ENCODE measurements at places on chromosomes 13 and 19. TPM values are rescaled to one million over a fixed set of nuclear protein-coding genes. Genes with fewer than 3 reads are reported as not detected.

Gene CD320
- total RNA-seq = 40.1 TPM

GRCh38 chr13:38202740-38203139 lies 146.9 kb upstream of the UFM1 start:
- no peak for DNase-seq
- H3K36me3 ChIP-seq = no peaks in the 10 kb centered on the region
- no peak overlapping the region for H3K27ac ChIP-seq
- H3K4me3 ChIP-seq = no peak overlapping the region
- peaks cover 5% of the 10 kb centered on the region for H3K27me3 ChIP-seq
- H3K4me1 ChIP-seq = no peaks in the 10 kb centered on the region

- no peak for DNase-seq
- H3K27me3 ChIP-seq = peaks cover 3% of the 10 kb centered on the region
- no peaks in the 10 kb centered on the region for H3K36me3 ChIP-seq
- H3K27ac ChIP-seq = no peak overlapping the region
Observed at GRCh38 chr19:43804432-43804831, 2.2 kb upstream of the LYPD5 start.

GRCh38 chr19:8571006-8571411 lies 6.2 kb downstream of the MYO1F start:
- peak overlapping the region; percentile 15 for H3K4me3 ChIP-seq
- no peaks in the 10 kb centered on the region for H3K36me3 ChIP-seq
- no peaks in the 10 kb centered on the region for H3K27me3 ChIP-seq
- DNase-seq = peak; percentile 67
- H3K27ac ChIP-seq = peak overlapping the region; percentile 68

DNA sequence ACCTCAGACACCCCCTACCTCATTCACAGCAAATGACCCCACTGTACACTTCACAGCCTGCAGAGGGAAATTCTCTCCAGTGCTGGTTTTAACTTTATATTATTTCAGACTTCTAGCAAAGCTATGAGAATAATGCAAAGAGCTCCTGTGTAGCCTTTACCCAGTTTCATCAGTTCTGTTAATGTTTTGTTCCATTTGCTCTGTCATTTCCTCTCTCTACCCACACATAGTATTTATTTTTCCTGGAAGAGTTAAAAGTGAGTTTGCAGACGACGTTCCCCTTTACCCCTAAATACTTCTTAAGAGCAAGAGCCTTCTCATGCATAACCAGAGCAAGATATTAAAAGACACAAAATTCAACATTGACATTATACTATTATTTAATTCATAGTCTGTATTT lies 49.9 kb upstream of the ADGRE1 start:
- H3K27me3 ChIP-seq = no peaks in the 10 kb centered on the region
- H3K4me3 ChIP-seq = no peak overlapping the region
- H3K36me3 ChIP-seq = peaks cover 45% of the 10 kb centered on the region
- peaks cover 26% of the 10 kb centered on the region for H3K4me1 ChIP-seq
- peak overlapping the region; percentile 92 for H3K27ac ChIP-seq

DNA sequence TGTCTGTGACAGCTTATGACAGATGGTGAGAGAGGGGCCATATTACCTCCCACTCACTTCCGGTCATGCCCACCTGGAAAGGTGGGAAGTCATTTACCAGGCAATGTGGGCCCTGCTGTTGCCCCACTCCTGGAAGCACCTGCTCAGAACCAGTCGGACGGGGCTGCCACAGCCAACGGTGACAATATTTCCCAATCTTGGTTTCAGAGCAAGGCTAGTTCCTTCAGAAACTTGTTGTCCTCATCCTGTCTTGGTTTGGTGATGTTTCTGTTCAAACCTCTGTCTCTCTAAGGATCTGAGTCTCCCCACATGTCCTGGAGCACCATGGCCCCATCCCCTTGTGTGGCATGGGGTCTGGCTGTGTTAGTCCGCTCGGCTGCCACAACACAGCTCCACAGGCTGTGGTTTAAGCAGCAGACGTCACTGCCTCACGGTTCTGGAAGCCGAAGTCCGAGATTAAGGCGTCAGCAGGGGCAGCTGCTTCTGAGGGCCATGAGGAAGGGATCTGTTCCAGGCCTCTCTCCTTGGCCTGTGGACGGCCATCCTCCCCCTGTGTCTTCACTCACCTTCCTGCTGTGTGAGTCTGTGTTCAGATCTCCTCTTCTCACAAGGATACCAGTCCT lies 31.5 kb upstream of the SLC15A1 start:
- H3K27me3 ChIP-seq = peaks cover 16% of the 10 kb centered on the region
- no peak overlapping the region for H3K4me3 ChIP-seq
- H3K27ac ChIP-seq = no peak overlapping the region
- no peak for DNase-seq
- H3K36me3 ChIP-seq = no peaks in the 10 kb centered on the region

DNA sequence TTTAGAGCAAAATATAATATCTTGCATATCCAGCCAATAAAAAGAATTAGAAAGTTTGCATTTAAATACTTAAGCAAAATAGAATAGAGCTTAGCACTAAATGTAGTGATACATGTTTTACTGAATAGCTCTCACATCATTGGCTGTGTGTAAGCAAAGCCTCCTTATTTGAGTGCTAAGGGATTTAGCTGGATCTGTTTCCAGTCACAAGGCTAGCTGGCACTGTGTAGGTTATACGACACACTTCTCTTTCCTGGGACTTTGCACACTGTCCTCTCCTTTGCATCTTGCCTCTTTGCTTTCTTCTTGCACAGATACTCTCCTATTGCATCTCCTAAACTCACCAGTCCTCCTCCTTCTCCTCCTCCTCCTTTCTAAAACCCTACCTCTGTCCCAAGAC lies 423.8 kb downstream of the KLF5 start:
- no peaks in the 10 kb centered on the region for H3K36me3 ChIP-seq
- no peak overlapping the region for H3K4me3 ChIP-seq
- no peak overlapping the region for H3K27ac ChIP-seq
- H3K4me1 ChIP-seq = no peaks in the 10 kb centered on the region
- H3K27me3 ChIP-seq = no peaks in the 10 kb centered on the region

Gene ADPRHL1
- 0.57 TPM for total RNA-seq

Gene CATSPERD
- not detected for total RNA-seq

Gene ACER1
- not detected for total RNA-seq

GRCh38 chr19:32691952-32692726 lies 518 bp downstream of the NUDT19 start:
- peak; percentile 69 for DNase-seq
- H3K27ac ChIP-seq = no peak overlapping the region
- H3K4me1 ChIP-seq = peaks cover 56% of the 10 kb centered on the region
- no peaks in the 10 kb centered on the region for H3K27me3 ChIP-seq
- peak overlapping the region; percentile 93 for H3K4me3 ChIP-seq

GRCh38 chr13:29411481-29411880 lies 184.0 kb downstream of the SLC7A1 start:
- DNase-seq = no peak
- peaks cover 4% of the 10 kb centered on the region for H3K27me3 ChIP-seq
- no peaks in the 10 kb centered on the region for H3K36me3 ChIP-seq
- H3K4me3 ChIP-seq = no peak overlapping the region

Gene NDUFA13
- total RNA-seq = 351 TPM

DNA sequence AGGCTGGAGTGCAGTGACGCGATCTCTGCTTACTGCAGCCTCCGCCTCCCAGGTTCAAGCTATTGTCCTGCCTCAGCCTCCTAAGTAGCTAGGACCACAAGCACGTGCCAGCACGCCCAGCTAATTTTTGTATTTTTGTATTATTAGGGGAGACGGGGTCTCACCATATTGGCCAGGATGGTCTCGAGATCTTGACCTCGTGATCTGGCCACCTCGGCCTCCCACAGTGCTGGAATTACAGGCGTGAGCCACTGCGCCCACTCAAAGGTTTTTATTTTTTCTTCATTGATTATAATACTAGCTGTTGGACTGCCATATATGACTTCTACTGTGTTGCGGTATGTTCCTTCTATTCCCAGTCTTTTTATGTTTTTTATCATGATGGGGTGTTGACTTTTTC lies 569.7 kb upstream of the SLITRK6 start:
- no peak for DNase-seq
- peaks cover 1% of the 10 kb centered on the region for H3K36me3 ChIP-seq
- no peak overlapping the region for H3K4me3 ChIP-seq
- no peak overlapping the region for H3K27ac ChIP-seq
- no peaks in the 10 kb centered on the region for H3K27me3 ChIP-seq
- no peaks in the 10 kb centered on the region for H3K4me1 ChIP-seq

Gene LRRC4B
- total RNA-seq = not detected

Gene KASH5
- total RNA-seq = 3.2 TPM

DNA sequence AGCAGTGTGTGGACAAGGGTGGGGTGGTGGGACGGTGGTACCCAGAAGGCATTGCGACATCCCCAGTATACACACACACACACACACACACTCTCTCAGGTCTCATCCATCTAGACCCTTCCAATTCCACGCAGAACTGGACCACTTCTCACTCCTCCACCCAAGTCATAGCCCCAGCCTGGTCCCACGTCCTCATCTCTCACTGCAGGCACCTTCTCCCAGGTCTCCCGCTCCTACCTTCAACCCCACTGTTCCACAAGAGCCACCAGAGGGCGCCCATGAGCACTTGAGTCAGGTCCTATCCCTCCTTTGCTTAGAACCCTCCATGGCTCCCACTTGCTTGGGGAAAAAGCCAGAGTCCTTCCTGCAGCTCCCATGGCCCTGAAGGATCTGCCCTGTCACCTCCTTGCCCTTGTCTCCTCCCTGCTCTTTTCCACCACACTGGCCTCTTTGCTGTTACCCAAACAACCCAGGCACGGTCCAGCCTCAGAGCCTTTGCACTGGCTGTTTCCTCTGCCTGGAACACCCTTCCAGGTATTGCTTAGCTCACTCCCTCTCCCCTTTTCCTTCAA lies 62.6 kb downstream of the IER2 start:
- no peak overlapping the region for H3K4me3 ChIP-seq
- no peak overlapping the region for H3K27ac ChIP-seq
- H3K4me1 ChIP-seq = peaks cover 33% of the 10 kb centered on the region
- no peaks in the 10 kb centered on the region for H3K36me3 ChIP-seq

Gene ADAT3
- 3.0 TPM for total RNA-seq

GRCh38 chr13:73583331-73583730 lies 524.5 kb downstream of the KLF5 start:
- DNase-seq = no peak
- H3K27me3 ChIP-seq = no peaks in the 10 kb centered on the region
- no peak overlapping the region for H3K4me3 ChIP-seq
- peaks cover 2% of the 10 kb centered on the region for H3K36me3 ChIP-seq
- H3K27ac ChIP-seq = no peak overlapping the region
- H3K4me1 ChIP-seq = no peaks in the 10 kb centered on the region

GRCh38 chr13:49258089-49258796 lies 10.5 kb downstream of the CDADC1 start:
- H3K36me3 ChIP-seq = peaks cover 53% of the 10 kb centered on the region
- peak overlapping the region; percentile 55 for H3K4me3 ChIP-seq
- no peak for DNase-seq
- H3K27ac ChIP-seq = no peak overlapping the region
- H3K27me3 ChIP-seq = no peaks in the 10 kb centered on the region
- peaks cover 38% of the 10 kb centered on the region for H3K4me1 ChIP-seq

Gene PTPRH
- not detected for total RNA-seq

- no peaks in the 10 kb centered on the region for H3K27me3 ChIP-seq
- peak; percentile 65 for DNase-seq
- H3K4me1 ChIP-seq = peaks cover 94% of the 10 kb centered on the region
- peaks cover 24% of the 10 kb centered on the region for H3K36me3 ChIP-seq
- H3K27ac ChIP-seq = peak overlapping the region; percentile 84
- peak overlapping the region; percentile 12 for H3K4me3 ChIP-seq
Observed at GRCh38 chr13:99384468-99384867, 77.3 kb upstream of the GPR183 start.

- no peaks in the 10 kb centered on the region for H3K36me3 ChIP-seq
- no peak overlapping the region for H3K27ac ChIP-seq
- no peaks in the 10 kb centered on the region for H3K4me1 ChIP-seq
- H3K4me3 ChIP-seq = no peak overlapping the region
- H3K27me3 ChIP-seq = peaks cover 2% of the 10 kb centered on the region
- DNase-seq = peak; percentile 86
Observed at GRCh38 chr19:13588957-13589833, 82.9 kb upstream of the CACNA1A start.

GRCh38 chr13:114119196-114119595 lies 13.2 kb downstream of the RASA3 start:
- H3K27ac ChIP-seq = peak overlapping the region; percentile 82
- H3K27me3 ChIP-seq = no peaks in the 10 kb centered on the region
- no peak for DNase-seq
- H3K4me1 ChIP-seq = peaks cover 80% of the 10 kb centered on the region
- peak overlapping the region; percentile 23 for H3K4me3 ChIP-seq

- H3K4me1 ChIP-seq = no peaks in the 10 kb centered on the region
- H3K4me3 ChIP-seq = no peak overlapping the region
- peaks cover 5% of the 10 kb centered on the region for H3K27me3 ChIP-seq
- H3K36me3 ChIP-seq = no peaks in the 10 kb centered on the region
- DNase-seq = no peak
- no peak overlapping the region for H3K27ac ChIP-seq
Observed at GRCh38 chr13:106466691-106467426, 68.6 kb downstream of the EFNB2 start.

DNA sequence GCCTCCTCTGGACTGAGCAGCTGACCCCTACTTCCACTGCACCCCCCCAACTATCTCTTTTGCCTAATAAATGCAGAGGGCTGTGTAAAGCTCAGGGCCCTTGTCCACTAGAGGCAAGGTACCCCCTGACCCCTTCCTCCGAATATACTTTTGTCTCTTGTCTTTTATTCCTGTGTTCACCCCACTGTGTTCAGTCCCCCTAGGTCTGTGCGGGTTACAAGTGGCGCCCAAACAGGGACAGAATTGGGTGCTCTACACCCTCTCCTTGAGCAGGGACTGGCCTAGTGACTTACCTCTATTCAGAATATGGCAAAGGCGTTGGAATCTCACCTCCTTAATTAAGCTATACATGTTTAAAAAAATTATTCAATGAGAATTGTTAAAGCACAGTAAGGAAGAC lies 15.0 kb downstream of the ZNF350 start:
- H3K27ac ChIP-seq = no peak overlapping the region
- DNase-seq = peak; percentile 23
- H3K27me3 ChIP-seq = no peaks in the 10 kb centered on the region
- H3K4me1 ChIP-seq = no peaks in the 10 kb centered on the region
- H3K4me3 ChIP-seq = no peak overlapping the region

Gene SIGLEC7
- total RNA-seq = not detected

DNA sequence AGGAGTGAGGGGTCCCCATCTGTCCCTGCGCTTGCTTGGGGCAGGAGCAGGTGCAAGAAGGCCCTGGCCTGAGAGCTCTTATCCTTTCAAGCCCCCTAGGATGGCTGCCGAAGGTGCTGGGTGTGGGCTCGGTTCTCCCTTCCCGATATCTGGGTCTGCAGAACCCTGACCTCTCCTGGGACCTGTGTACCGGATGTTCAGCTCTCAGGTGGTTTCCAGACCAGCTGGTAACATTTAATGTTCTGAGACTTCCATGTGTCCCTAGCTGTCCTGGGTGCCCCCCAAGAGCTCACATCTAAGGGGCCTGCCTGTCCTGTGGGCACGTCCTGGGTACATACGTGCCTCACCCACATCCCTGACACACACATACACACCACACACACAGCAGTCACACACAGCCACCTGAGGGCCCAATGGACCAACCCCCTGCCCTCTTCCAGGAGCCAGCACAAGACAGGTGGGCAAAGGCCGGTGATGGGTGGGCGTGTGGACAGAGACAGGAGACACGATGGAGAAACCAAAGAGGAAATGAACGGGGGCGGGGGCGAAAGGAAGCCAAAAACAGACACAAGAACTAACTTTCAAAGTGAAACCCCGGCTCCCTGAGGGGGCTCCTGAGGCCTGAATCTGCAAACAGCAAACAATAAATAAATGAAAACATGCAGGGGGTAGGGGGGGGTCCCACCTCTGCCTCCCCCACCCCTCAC lies 124.3 kb downstream of the PTPRS start:
- H3K36me3 ChIP-seq = no peaks in the 10 kb centered on the region
- no peak overlapping the region for H3K4me3 ChIP-seq

Measured in activated naive CD4-positive, alpha-beta T cell treated with anti-CD3 and anti-CD28 coated beads for 36 hours (primary cell).